Activated naive CD4-positive, alpha-beta T cell (primary cell): ENCODE measurements at places on chromosomes 7 and 10.

GRCh38 chr10:125543796-125544195 is 139.2 kb downstream of the TEX36 start:
- DNase-seq, result no peak

DNA sequence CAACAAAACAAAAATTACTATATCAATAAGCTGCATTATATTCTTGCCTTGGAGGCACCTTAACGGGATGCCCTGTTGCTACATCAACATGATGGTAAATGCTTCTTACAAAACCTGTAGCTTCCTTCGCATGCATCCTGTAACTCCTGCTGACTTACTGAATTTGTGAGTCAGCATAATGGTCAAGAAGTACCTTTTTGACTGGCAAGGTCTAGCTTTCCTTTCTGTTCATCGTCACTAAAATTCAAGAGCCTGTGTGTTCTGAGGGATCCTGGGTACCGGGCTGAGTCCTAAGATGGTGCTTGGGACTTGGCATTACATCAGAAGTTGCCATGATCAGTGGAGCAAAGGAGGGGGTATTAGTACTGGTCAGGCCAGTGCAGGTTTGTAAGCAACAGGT is 4.9 kb downstream of the PFKFB3 start:
- DNase-seq, result no peak

- peak; percentile 2 for DNase-seq
These were observed 191.2 kb upstream of the PRSS1 start for GRCh38 chr7:142557971-142558582.

GRCh38 chr7:27112955-27113949 is 10.8 kb upstream of the HOXA2 start:
- DNase-seq, result no peak

- no peak for DNase-seq
These were observed 3.1 kb downstream of the STARD3NL start for GRCh38 chr7:38181111-38181510.

DNA sequence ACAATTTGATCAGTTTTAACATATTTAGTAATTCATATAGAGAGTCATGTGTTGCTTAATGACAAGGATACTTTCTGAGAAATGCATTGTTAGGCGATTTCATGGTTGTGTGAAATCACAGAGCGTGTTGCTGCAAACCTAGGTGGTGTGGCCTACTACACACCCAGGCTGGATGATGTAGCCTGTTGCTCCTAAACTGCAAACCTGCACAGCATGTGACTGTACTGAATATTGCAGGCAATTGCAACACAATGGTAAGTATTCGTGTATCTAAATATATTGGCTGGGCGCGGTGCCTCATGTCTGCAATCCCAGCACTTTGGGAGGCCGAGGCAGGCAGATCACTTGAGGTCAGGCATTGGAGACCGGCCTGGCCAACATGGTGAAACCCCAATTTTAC is 73.7 kb upstream of the BAIAP2L1 start:
- no peak for DNase-seq

GRCh38 chr7:129225931-129226572 is 1.2 kb downstream of the AHCYL2 start:
- no peak for DNase-seq
